Transverse colon (tissue), 4 donors: ENCODE measurements at places on chromosomes 5 and 9. TPM values are rescaled to one million over a fixed set of nuclear protein-coding genes. Genes with fewer than 3 reads are reported as not detected.

DNA sequence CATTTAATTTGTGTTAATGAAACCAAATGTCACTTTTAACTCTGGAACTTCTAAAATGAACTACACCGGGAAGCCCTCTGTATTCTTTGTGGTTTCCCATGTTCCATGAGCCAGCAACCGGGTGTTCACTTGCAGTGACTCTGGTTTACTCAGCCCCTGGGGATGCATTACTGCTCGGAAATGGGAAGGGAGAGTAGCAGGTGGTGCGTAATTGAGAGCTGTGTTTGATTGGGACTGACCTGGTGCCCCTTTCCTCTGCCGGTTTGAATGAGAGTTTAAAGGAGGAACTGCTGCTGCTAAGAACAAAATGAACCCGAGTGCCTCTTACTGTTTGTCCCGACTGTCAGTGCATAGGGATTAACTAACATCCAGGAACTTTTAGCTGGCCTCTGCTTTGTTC lies 100.1 kb upstream of the DHFR start:
- peak; percentile 39 for DNase-seq
- peaks cover 3% of the 10 kb centered on the region for H3K4me1 ChIP-seq
- H3K27ac ChIP-seq = peak overlapping the region; percentile 4

DNA sequence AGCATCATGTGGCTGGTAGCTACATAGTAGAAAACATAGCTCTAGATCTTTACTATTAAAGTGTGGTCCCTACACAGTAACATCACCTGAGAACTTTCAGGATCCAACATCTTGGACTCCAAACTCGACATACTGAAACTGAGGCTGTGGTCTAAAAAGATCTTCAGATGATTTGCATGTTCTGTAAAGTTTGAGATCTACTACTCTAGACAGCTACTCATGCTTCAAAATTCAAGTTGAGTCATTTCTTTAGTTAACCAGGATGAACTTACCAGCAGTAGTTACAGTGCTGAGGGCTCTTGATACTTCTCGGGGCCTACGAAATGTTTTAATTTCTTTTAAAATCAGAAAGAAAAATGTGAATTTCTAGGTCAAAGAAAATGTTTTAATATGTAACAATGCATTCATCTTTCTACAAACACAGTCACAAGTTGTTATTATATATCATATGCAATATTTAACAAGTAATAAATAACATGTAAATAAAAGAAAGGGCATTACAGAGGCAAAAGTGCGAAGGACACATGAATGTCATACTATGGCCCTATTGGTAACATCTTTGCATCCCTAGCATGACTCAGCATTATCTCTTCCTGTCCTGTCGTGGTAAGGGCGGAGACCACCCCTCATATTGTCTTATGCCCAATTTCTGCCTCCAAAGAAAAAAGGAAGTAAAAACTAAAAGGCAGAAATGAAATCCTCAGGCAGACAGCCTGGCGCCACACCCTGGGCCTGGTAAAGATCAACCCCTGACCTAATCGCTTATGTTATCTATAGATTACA lies 563.9 kb upstream of the TLE4 start:
- no peak for DNase-seq
- H3K4me3 ChIP-seq = no peak overlapping the region
- H3K36me3 ChIP-seq = no peaks in the 10 kb centered on the region
- H3K27ac ChIP-seq = no peak overlapping the region

- no peak overlapping the region for H3K4me3 ChIP-seq
- no peaks in the 10 kb centered on the region for H3K36me3 ChIP-seq
- no peaks in the 10 kb centered on the region for H3K4me1 ChIP-seq
- H3K27ac ChIP-seq = no peak overlapping the region
- no peaks in the 10 kb centered on the region for H3K27me3 ChIP-seq
- DNase-seq = no peak
Measured at GRCh38 chr5:146944764-146945616, 66.4 kb upstream of the PPP2R2B start.

DNA sequence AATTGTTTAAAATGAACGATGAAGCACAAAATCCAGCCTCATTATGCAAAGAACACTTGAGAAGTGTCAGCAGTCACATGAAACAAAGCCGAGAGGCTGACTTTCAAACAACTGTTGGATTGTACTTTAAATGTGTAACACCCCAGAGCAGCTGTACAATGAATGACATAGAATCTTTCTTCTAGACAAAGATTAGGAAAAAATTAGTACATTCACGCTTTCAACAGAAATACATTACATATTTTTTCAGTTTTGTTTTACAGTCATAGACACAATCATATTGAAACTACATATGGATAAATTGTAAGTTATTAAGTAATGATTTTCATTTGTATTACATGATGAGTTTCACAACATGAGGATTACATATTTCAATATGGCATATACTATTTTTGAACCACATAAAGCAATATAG lies 10.6 kb upstream of the AGXT2 start:
- no peaks in the 10 kb centered on the region for H3K36me3 ChIP-seq
- no peaks in the 10 kb centered on the region for H3K27me3 ChIP-seq
- no peak for DNase-seq
- H3K27ac ChIP-seq = no peak overlapping the region

DNA sequence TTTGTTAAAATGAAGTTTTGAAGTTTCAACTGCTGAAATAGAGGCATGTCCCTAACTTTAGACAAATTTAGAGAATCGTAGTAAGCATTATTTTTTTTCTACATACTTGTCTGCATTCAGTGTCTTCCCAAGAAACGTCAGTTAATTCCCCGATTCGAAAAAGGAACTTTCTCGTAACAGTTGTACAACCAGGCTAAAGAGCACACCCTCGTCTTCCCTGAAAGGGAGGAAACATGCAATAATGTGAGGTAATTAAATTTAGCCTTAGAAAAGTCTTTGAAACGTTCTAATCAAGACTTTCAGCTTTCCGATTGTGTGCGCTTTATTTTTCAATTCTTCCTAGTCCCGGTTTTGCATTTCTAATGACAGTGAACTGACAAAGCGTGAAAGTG lies 374 bp upstream of the SLC1A3 start:
- no peak overlapping the region for H3K27ac ChIP-seq
- H3K4me3 ChIP-seq = peak overlapping the region; percentile 17
- no peak for DNase-seq
- H3K4me1 ChIP-seq = peaks cover 12% of the 10 kb centered on the region
- no peaks in the 10 kb centered on the region for H3K36me3 ChIP-seq

GRCh38 chr9:132238026-132238972 lies 76.4 kb downstream of the NTNG2 start:
- H3K4me1 ChIP-seq = peaks cover 18% of the 10 kb centered on the region
- no peaks in the 10 kb centered on the region for H3K36me3 ChIP-seq
- no peak overlapping the region for H3K27ac ChIP-seq
- DNase-seq = no peak
- peaks cover 30% of the 10 kb centered on the region for H3K27me3 ChIP-seq
- no peak overlapping the region for H3K4me3 ChIP-seq

GRCh38 chr9:93826209-93826608 lies 128.9 kb downstream of the BARX1 start:
- no peaks in the 10 kb centered on the region for H3K36me3 ChIP-seq
- H3K27ac ChIP-seq = no peak overlapping the region
- H3K4me3 ChIP-seq = no peak overlapping the region
- H3K27me3 ChIP-seq = peaks cover 25% of the 10 kb centered on the region

DNA sequence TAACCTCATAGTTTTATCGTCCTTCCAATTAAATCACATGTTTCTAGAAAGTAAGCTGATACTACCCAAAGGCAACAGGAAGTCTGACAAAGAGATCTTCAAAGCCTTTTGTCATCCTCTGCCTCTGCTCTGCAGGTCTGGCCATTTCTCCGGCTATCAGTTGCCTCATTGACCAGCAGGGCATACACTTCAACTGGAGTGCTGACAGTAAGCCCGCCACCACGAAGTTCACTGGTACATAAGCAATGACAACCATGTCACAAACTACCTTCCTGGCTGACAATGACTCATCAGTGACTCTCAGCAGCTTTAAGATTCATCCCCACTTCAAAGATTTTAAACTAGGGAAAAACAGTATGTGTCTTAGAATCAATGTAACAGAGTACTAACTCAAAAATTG lies 20.6 kb downstream of the SPTLC1 start:
- H3K27ac ChIP-seq = no peak overlapping the region
- no peaks in the 10 kb centered on the region for H3K27me3 ChIP-seq
- H3K4me1 ChIP-seq = no peaks in the 10 kb centered on the region
- DNase-seq = no peak
- H3K4me3 ChIP-seq = no peak overlapping the region

GRCh38 chr9:80554301-80554700 lies 982.5 kb downstream of the TLE4 start:
- H3K27ac ChIP-seq = no peak overlapping the region
- H3K27me3 ChIP-seq = no peaks in the 10 kb centered on the region
- H3K4me1 ChIP-seq = no peaks in the 10 kb centered on the region
- H3K36me3 ChIP-seq = no peaks in the 10 kb centered on the region
- no peak overlapping the region for H3K4me3 ChIP-seq

DNA sequence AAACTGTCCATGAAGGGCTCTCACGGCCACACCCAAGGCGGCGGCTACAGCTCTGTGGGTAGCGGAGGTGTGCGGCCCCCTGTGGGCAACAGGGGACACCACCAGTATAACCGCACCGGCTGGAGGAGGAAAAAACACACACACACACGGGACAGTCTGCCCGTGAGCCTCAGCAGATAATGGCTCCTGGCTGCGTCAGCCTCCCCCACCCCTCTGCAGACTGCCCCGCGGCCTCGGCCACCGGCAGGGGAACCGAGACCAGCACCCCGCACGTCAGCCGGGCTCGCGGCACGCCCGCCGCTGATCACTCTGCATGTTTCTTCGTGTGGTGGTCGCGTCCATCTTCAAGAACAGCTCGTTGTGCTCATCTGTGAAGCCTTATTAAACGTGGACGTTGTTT lies 41.5 kb downstream of the TENT4A start:
- H3K4me1 ChIP-seq = no peaks in the 10 kb centered on the region
- H3K36me3 ChIP-seq = peaks cover 55% of the 10 kb centered on the region
- no peak overlapping the region for H3K4me3 ChIP-seq
- DNase-seq = no peak

DNA sequence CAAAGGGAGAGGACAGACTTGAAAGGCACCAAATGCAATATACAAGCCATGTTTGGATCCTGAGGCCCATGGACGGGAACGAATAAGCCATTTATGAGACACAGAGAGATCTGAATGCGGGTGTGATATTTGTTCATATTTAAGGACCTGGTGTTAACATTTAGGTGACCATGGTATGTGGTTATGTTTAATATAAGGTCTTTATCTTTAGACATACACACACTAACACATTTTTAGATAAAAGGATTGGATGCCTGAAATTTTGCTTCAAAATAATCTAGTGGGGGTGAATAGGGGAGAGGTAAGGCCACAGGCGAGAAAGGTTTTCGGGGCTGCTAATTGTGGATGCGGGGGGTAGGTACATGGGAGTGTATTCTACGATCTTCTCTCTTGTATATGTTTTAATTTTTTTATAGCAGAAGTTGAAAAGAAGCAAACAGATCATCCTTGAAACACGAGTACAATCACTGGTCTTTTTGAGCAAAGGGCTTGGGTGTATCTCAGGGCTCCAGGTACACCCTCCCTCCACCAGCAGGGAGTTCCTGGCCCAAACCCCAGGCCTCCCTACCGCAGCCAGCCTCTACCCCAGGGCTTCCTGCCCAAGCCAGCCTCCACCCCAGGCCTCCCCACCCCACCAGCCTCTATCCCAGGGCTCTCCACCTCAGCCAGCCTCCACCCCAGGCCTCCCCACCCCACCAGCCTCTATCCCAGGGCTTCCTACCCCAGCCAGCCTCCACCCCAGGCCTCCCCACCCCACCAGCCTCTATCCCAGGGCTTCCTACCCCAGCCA lies 12.2 kb downstream of the AKNA start:
- H3K36me3 ChIP-seq = no peaks in the 10 kb centered on the region
- no peak overlapping the region for H3K4me3 ChIP-seq
- no peak overlapping the region for H3K27ac ChIP-seq
- H3K4me1 ChIP-seq = peaks cover 5% of the 10 kb centered on the region
- DNase-seq = no peak

DNA sequence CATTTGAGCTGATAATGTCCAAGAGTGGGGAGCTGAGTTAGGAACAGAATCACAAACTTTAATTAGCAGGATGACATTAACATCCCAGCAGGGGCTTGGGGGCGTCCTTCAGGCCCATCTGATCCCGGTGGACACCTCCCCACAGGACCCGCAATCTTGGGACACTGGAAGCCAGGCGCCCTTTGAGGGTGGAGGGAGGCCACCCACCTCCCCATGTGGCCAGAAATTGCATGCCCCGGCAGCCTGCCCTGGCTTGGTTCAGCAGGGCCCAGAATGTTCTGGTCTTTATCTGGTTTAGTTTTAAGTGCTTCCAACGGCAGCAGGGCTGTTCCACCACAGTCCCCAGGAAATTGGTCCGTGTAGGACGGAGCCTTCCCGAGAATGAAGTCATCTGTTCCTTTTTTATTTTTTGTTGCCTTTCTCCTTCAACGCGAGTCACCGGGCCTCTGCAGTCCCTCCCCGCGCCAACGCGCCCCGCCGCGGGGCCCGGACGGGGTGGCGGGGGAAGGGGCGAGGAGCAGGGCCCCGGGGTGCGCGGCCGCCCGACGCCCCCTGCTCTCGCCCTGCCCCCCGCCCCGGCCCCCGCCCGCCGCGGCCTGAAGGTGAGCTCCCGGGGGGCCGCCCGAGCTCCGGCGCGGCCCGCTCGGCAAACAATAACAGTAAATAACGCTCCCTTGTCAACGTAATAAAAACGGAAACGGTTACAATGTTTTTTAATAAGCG lies 207.9 kb downstream of the C9orf50 start:
- H3K4me3 ChIP-seq = peak overlapping the region; percentile 63
- peaks cover 35% of the 10 kb centered on the region for H3K4me1 ChIP-seq
- DNase-seq = peak; percentile 55

DNA sequence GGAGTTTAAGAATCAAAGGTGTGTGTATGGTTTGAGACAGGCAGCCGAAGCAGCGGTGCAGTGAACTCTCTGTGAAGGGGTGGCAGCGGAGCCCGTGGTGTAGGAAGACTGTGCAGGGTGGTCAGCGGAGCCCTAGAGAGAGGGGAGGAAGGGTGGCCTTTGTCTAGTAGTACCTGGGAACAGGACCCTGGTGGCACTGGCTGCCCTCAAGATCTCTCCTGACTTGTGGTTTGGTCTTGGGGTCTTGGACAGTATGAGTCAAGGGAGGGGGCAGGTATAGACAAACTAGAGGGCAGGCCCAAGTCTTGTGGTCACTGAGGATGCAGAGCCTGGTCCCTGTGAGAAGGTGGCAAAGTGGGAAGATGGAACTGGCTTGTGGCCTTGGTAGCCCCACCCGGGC lies 7.1 kb upstream of the NKX2-5 start:
- H3K4me3 ChIP-seq = no peak overlapping the region
- DNase-seq = no peak
- H3K36me3 ChIP-seq = no peaks in the 10 kb centered on the region
- peaks cover 100% of the 10 kb centered on the region for H3K27me3 ChIP-seq

- no peak overlapping the region for H3K27ac ChIP-seq
- no peaks in the 10 kb centered on the region for H3K36me3 ChIP-seq
- no peak for DNase-seq
- H3K4me3 ChIP-seq = no peak overlapping the region
- H3K4me1 ChIP-seq = peaks cover 7% of the 10 kb centered on the region
- no peaks in the 10 kb centered on the region for H3K27me3 ChIP-seq
Measured at GRCh38 chr5:81537905-81538547, 144.1 kb upstream of the ACOT12 start.

The SH3GLB2 gene
- total RNA-seq = 230 TPM

The GHR gene
- 4.6 TPM for total RNA-seq

The TTC16 gene
- not detected for total RNA-seq

The PCDHGA8 gene
- 11.5 TPM for total RNA-seq

The SARDH gene
- 0.95 TPM for total RNA-seq
